ENCODE measurements at places on chromosomes 7 and 10.
A peak's percentile ranks its signal among the peaks of the same experiment; 100 is the strongest.

- DNase-seq = no peak
Measured at GRCh38 chr7:44073664-44074348, 8.4 kb upstream of the PGAM2 start.

DNA sequence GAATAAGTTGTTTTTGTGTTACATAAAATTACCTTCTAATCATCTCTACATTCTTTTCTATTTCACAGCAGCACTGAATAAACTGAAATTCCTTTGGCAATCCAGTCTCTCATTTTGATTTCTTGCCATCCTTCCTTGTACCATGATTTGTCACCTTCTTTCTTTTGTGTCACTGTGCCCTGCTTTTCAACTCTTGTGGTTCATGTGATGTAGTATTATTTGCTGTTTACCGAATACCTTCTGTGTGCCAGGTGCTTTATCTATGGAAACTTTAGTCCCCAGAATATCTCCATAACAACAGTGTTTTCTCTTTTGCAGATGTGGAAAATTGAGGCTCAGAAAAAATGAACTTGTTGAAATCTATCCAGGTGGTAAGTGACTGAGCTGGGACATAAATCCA lies 220.3 kb downstream of the STK31 start:
- DNase-seq = no peak

- DNase-seq = peak; percentile 7
Measured at GRCh38 chr7:9307131-9307530, 873.7 kb downstream of the NXPH1 start.

DNA sequence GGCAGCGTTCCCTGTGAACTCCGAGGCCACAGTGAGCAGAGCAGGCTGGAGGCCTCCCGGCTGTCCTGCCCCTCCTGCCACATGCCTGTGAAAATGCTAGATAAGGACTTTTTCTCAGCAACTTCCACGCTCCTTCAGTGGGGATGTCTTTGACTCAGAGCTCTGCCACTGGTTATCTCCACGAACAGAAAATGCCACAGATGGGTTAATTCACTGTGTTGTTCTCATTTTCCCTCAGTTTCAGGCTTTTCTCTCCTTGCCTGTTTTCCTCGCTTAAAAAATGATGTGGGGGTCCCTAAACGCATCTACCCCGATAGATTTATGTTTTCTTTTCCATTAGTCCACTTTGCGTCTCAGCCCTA lies 51.3 kb downstream of the IKZF1 start:
- no peak for DNase-seq

DNA sequence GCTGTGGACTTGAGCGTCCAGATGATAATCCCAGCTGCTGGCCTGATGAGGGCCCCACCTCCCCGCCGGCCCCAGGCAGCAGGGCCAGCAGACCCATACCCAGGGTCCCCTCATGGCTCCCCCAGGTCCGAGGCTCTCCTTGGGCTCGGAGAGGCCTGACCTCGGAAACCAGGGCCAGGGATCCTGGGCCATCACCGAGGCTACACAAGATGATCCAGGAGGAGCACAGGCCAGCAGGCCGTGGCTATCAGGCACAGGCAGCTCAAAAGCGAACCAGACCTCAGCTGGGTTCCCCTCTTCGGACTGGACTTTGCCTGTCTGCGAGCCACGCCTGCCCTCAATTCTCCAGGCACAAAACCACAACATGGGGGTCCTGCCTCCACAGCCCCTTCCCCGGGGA lies 17.4 kb downstream of the PDGFA start:
- DNase-seq = no peak

DNA sequence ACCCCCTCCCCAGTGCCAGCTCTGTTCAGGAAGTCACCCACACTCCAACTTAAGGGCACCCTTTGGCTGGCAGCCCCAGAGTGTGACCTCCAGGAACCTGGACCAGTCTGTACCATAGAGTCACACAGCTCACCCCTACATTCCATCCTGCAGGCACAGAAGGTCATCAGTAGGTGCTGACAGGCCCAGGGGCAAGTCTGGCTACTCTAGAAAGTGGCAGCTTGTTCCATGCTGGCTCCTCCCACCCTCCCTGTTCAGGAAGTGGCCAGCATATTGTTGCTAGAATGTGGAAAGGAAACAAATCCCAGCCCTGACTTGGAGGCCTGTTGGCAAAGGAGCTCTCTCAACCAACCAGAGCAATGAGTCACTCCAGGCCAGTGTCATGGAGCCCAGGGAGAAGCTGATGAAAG lies 3.2 kb upstream of the NCOA4 start:
- no peak for DNase-seq

DNA sequence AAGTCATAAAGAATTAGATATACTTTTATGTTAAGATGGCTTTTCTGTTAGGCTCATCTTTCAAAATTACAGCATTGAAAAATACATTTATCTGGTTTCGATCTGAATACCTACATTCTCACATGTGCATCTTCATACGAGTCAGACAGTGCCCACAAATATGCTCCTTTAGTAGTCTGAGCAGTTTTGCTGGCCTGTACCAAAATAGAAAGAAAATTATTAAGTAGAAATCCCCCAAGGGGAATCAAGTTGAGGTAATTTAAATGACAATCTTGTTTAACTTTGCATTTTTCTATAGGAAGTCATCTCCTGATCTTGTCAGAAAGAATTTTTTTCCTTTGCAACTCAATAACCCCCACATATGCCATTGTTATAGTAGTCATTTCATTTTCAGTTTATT lies 287.4 kb upstream of the SEMA3D start:
- no peak for DNase-seq

- DNase-seq = no peak
Measured at GRCh38 chr7:55132890-55133551, 114.2 kb downstream of the EGFR start.

DNA sequence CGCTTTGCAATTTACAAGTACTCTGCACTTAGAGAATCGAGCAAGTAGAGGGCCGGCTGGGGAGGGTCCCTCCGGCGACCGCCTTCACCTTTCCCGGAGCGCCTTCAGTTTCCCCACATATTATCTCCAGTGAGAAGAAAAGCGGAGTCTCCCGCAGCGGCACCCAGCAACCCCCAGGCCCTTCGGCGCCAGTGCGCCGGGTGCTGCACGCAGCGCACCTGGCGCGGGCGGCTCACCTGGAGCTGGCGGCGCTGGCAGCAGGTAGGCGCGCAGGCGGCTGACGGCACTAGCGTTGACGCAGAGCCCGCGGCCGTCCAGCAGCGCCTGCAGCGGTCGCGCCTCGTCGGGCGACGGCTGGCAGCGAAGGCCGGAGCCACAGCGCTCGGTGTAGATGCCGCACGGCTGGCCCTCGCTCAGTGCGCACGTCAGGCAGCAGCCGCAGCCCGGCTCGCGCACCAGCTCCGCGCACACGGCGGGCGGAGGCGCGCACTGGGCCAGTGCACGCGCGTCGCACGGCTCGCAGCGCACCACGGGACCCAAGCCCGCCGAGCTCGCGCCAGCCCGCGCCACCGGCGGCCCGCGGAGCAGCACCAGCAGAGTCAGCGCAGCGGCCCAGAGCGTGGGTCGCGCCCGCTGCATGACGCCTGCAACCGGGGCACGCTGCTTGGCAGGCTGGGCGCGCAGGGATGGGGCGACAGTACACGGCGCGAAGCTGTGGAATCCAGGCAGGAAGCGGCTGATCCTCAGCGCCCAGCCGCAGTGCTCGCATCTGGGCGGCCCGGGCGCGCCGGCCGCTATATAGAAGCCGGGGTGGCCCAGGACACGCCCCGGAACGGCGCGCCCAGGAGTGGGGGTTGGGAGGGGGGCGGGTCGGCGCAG lies at the start of gene IGFBP3:
Gene IGFBP3 (minus strand): TSS at position 771 of the 879 bp plus-strand sequence. CDS start 132 bp downstream, at position 639.
- peak; percentile 50 for DNase-seq

DNA sequence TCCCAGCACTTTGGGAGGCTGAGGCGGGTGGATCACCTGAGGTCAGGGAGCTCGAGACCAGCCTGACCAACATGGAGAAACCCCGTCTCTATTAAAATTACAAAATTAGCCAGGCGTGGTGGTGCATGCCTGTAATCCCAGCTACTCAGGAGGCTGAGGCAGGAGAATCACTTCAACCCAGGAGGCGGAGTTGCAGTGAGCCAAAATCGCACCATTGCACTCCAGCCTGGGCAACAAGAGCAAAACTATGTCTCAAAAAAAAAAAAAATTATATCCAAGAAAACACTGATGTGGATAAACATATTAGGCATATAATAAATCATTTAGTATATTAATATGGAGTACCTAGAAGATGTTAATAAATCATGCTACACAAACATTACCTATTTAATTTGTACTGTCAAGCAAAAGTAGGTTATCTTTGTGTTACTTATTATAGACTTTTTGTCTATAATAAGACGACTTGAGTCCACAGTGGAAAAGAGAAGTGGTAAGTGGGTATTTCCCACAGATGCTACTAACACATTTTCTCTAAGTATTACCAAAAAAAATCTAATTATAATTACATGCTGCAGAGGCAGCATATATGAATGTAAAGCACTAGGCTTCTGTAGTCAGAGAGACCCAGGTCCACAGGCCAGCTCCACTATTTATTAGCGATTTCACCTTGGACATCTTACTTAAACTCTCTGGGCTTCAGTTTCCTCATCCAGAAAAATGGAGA lies 34.5 kb downstream of the DNMBP start:
- no peak for DNase-seq

DNA sequence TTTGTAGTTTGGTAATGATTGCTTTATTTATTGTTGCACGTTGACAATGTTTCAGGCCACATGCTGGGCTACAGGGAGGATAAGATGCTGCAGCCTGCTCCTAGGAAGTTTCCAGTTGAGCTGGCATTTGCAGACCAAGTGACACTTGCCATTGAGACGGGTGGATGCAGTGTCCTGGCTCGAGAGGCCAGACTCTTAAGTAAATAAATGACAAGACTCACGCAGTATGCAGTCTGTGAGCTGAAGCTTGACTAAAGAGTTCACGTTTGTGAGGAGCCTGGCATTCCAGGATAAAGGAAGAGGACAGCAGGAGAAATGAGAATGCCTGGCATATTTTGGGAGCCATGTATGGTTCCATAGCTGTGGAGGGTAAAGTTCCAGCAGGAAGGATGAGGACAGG lies 105.8 kb downstream of the BAMBI start:
- DNase-seq = no peak

DNA sequence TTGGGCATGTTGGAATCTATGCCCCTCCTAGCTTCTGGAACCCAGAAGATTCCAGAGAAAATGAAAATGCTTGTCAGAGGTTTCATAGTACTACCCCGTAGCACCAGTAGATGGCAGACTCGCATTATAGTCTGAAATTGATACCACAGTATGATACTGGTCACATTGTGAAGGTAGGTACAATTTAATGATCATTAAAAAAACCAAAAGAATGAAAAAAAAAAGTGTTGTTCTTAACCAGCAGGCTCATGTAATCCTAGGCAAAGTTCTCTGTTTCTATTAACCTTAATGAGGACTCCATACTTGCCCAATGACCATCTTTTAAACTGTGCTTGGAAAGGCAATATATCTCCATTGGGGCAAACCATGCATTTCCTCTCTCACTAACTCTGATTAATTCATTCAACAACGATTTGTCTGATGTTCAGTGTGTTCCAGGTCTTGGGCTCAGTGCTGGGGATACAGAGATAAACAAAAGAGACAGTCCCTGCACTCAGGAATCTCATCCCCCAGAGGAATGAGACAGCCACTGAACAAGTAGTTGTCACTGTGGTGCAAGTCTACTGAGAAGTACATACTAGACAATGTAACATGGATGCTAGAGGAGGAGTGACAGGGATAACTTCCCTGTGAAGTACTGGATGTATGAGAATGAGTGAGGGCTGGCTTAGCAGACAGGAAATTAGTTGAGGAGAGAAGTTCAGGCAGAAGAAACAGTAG lies 223.5 kb upstream of the PHYHIPL start:
- peak; percentile 34 for DNase-seq

GRCh38 chr10:78513986-78514385 lies 480.3 kb downstream of the RPS24 start:
- no peak for DNase-seq

DNA sequence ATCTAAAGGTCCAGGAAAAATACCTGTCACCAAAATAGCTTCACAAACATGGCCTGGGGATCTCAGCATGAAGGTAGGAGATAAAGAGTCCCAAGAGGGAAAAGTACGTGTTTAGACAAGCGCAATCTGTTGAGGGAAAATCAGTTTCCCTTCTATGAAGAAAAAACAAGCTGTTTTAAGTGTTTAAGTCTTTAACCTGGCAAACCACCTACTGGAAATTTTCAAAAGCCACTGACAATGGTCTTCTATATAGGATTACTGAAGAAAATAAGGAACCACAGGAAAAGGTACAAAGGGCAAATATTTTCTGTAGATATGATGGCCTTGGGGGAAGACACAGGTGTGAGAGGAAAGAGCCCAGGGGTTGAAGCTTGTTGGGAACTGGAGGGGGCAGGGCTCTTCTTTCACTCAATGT lies 21.2 kb downstream of the ALDH18A1 start:
- DNase-seq = no peak

DNA sequence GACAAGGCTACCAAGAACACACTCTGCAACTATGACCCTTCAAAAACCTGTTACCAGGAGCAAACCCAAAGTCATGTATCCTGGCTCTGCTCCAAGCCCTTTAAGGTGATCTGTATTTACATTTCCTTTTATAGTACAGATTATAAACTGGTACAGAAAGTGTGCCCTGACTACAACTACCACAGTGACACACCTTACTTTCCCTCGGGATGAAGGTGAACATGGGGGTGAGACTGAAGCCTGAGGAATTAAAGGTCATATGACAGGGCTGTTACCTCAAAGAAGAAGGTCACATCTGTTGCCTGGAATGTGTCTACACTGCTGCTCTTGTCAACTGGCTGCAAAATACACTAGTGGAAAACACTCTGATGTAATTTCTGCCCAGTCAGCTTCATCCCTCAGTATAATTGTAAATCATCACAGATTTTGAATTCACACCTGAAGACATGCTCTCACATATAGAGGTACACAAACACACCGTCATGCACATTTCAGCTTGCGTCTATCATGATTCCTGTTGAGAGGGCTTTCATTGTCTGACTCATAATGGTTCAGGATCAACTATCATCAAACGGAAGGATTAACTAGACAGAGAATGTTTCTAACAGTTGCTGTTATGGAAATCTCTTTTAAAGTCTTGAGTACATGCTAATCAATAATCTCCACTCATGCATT lies 318.3 kb downstream of the NXPH1 start:
- peak; percentile 22 for DNase-seq

DNA sequence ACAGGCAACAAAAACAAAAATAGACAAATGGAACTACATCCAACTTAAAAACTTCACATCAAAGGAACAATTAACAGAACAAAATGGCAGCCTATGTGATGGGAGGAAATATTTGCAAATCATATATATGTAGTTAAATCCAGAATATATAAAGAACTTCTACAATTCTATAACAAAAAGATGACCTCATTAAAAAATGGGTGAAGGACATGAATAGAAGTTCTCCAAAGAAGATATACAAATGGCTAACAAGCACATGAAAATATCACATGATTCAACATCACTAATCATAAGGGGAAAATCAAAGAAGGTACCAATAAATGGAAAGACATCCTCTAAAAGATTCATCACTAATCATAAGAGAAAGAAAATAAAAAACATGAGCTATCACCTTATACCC lies 416.1 kb downstream of the LRMDA start:
- DNase-seq = no peak

GRCh38 chr7:50618281-50618680 lies 53.1 kb upstream of the DDC start:
- no peak for DNase-seq

GRCh38 chr7:18570890-18571478 lies 75.4 kb downstream of the HDAC9 start:
- DNase-seq = no peak
